ENCODE measurements at places on chromosomes 11 and 22.

- no peak for DNase-seq
These were observed 29.8 kb downstream of the SGSM3 start for GRCh38 chr22:40400159-40400558.

GRCh38 chr11:24082860-24083259, 414.0 kb upstream of the LUZP2 start:
- DNase-seq, result no peak

DNA sequence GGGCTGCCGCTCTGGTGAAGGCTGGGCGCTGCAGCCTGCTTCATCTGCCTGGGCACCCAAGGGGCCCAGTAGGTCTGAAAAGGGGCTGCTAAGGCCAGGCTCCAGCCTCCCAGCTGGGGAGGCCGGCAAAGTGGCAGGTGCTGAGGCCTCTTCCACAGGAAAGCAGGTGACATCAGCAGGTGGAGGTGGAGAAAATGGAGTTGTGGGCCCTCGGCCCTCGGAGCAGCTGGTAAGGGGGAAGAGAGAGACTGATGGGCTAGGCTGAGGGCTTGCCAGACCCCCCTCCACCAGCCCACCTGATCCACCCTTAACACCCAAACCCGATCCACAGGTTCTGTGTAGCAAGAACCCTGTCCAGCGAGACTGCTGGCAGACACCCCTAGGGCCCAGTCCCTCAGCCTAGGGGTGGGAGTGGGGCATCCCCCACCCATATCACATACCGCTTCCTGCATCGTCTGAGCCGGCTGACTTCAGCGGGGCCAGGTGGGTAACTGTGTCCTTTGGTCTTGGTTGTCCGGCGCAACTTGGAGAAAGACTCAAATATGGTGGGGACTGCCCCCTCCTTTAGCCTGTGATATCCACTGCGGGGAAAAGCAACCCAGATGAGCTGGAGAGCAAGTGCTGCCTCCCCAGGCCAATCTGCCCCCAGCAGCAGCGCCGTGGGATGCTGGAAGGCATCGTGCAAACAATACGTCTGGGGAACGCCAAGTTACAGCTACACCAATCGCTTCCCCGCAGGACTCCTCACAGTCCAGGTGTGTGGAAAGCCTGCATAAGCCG, 1.5 kb downstream of the THAP7 start:
- DNase-seq, result no peak

DNA sequence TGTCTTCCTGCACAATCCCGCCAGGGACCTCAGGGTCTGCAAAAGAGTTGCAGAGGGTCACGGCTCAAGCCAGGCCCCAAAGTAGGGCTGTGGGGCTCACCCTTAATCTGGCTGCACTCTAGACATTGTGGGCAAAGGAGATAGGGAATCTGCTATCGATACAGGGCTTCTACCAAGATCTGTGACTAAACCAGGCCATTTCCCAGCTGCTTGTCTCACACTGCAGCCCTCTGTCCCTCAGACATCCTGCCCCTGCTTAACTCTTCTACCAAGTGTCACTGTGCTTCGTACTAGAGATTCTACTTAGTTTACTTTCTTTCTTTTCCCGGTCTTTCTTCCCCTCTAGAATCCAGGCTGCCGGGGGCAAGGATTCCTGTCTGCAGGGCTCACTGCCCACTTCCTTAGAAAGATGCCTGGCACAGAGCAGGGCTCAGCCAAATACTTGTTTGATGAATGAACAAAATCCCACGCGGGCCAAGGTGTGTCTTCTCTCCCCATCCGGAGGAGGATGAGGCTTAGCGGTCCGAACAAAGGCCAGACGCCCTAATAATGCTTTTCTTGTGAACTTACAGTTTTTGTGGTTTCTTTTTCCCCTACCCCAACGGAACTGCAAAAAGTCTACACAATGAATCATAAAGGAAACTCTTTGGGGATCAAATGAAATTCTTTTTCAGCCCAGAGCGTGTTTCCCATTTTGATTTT, 61.3 kb upstream of the ANO1 start:
- DNase-seq, result no peak

DNA sequence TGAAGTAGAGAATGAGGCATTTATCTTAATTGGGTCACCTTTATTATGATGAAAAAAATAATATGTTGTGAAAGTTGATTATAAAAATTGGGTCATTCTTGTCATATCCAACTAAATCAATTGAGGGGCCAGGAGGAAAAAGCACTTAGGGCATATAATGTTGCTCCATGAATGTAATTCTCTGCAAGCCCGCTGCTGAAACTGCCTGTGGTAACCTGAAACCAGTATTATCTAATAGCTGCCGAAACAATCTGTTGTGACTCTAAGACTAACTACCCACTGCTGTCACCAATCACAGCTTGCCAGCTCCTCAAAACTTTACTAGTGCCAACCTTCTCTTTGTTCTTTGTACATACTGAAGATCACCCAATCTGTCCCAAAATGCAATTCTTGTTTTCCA, 115.8 kb downstream of the ATG16L2 start:
- DNase-seq, result no peak

DNA sequence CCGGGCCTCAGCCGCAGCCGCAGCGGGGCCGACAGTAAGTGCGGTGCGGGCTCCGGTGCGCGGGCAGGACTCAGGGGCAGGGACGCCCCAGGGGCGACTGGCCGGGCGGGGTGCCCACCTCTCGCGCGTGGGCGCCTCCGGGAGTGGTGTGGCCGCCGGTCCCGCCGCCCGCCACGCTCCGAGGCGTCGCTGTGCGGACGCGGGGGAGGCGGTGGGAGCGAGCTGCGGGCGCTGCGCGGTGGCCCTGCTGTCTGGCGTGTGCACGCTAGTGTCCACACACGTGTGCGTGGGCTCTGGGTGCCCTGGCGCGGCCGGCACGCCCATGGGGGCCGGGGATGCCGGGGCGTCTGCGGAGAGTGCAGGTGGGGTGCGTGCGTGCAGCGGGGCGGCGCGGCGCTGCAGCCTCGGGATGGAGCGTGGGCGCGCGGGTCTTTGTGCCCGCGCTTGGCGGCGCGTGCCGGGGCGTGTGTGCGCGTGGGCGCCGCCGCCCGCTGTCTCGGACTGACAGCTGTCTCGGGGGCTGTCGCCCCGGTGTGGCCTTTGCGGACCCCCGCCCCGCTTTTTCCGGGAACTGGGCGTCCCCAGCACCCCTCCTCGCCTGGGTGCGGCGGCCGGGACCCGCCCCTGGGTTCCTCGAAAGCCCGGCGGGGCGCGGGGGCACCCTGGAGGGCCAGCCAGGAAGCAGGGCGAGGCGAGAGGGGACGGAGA, 804 bp downstream of the KCNK4 start:
- no peak for DNase-seq

- DNase-seq, result peak; percentile 38
These were observed 14.5 kb upstream of the MB start for GRCh38 chr22:35631597-35631996.
